Left cardiac atrium (tissue), 4 donors: ENCODE measurements at places on chromosomes 4 and X.

DNA sequence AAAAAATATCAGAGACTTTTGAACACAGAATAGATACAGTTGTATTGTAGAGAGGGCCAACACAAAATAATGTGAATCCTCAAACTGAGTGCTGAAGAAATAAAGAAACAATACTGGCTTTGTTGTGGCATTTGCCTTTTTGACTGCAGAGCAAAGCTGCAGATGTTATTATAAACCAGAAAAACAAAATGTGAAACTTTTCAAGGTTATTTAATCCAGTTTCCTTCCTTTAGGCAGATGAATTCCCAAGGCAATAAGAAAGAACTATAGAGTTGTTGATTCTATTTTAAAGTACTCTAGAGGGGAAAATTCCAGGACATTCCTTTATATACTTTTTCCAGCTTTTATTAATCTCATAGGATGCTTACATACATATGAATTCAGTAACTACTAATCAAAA is 186.8 kb downstream of the NDST4 start:
- DNase-seq = no peak

DNA sequence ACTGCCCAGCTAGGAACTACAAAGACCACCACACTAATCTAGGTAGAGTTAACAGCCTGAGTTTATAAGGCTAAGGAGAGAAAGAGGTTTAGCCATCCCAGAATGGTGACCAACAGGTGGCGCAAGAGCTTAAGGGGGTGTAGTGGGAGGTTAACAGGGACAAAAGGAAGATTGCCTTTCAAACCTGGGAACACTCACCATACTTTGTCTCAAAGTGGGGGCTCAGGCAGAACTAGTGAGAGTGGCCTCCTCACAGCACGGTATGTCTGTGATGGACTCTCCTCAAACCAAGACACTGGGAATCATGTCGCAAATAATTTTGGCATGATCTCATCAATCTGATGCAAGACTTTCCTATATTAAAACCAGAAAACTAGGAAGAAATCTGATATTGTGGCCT is 23.4 kb downstream of the CCNI start:
- no peak for DNase-seq

GRCh38 chr4:40750461-40751258 is 905 bp downstream of the NSUN7 start:
- no peak for DNase-seq

DNA sequence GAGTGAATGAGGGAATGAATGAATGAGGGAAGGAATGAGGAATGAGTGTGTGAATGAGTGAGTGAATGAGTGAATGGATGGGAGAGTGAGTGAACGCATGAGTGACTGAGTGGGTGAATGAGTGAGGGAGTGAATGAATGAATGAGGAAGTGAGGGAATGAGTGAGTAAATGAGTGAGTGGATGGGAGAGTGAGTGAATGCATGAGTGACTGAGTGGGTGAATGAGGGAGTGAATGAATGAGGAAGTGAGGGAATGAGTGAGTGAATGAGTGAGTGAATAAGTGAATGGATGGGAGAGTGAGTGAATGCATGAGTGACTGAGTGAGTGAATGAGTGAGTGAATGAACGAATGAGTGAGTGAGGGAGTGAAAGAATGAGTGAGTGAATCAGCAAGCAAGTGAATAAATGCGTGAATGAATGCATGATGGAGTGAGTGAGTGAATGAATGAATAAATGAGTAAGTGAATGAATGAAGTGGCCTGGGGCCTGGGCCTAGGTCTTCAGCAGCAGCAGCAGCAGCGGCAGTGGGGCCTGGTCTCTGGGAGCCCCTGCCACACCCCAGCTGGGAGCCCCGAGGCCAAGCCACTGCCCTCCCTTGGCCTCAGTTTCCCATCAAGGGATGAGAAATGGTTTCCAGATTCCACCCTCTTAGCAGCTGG is 16.2 kb upstream of the PSAPL1 start:
- no peak for DNase-seq

DNA sequence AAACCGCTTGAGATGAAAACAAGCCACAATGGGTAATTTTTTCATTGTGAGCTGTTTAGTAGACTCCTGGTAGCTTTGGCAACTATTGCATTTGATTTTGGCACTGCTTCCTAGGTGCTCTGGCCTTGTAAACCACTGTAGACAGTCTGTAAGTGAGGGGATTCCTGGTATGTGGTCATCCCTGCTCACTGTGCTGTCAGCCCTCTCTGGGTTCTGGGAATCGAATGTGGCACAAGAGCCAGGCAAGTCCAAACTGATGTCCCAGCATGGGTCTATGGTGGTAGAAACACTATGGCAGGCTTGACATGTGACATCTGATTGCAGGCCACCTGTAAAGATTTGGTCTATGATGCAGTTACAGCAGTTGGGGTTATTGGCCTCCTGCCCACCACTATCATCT is 2.5 kb downstream of the USP51 start:
- DNase-seq = no peak

DNA sequence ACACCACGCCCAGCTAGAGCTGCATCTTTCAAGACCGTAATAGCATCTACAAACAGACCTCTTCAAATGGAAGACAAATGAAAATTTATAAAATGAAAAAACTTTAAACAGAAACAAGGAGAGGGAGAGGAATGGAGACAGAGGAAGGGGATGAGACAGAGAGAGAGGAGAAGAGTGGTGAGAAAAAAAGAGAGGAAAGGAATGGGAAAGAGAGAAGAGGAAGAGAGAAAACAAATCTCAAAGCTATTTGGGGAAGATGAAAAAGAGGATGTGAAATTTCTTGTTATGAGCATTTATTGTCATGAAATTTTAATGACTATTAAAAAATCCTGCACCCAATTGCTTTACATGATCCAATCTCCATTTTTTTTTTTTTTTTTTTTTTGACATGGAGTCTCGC is 726.9 kb downstream of the GRID2 start:
- no peak for DNase-seq

DNA sequence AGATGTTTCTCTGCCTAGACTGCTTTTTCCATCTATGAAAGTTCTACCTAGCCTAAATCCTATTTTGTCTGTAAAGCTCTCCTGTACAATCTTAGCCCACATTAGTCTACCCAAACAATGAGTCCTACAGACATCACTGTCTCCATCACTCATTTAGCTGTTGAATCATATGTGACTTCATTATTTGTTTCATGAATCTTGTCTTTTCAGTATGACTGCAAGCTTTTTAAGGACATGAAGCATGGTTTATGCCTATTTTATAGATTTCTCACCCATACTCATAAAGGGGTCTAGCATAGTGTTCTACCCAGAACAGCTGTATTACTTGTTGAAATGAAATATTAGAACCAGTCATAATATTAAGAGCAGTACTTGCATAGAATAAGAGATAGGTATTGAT is 13.0 kb downstream of the AMMECR1 start:
- DNase-seq = no peak

- DNase-seq = no peak
Observed at GRCh38 chrX:120087289-120088017, 10.0 kb upstream of the RHOXF2B start.

GRCh38 chrX:154374313-154375155 is at the start of gene FLNA:
Gene FLNA (minus strand): TSS chrX:154374634. CDS start chrX:154371245, 3,389 bp downstream.
- no peak for DNase-seq

GRCh38 chr4:155805016-155805415 is 46.2 kb downstream of the GUCY1B1 start:
- DNase-seq = no peak

GRCh38 chrX:14380044-14380443 is 149.3 kb upstream of the GLRA2 start:
- no peak for DNase-seq

DNA sequence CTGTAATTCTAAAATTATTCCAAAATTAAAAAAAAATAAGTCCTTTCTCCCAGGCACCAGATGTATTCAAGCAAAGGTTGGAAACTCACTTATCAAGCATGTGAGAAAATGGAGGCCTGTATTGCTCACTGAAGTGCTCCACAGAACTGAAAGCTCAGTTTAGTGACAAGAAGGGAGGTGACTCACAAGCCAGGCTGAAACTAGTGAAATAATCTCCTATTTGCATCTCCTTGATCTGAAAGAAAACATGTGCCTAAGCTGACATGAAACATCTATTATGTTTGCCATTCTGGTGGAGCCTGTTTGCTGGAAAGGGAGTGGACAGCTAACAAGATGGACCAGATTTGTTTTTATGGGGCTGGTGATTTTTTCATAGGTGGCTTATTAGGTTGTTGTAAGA is 54.0 kb upstream of the AMELX start:
- no peak for DNase-seq

DNA sequence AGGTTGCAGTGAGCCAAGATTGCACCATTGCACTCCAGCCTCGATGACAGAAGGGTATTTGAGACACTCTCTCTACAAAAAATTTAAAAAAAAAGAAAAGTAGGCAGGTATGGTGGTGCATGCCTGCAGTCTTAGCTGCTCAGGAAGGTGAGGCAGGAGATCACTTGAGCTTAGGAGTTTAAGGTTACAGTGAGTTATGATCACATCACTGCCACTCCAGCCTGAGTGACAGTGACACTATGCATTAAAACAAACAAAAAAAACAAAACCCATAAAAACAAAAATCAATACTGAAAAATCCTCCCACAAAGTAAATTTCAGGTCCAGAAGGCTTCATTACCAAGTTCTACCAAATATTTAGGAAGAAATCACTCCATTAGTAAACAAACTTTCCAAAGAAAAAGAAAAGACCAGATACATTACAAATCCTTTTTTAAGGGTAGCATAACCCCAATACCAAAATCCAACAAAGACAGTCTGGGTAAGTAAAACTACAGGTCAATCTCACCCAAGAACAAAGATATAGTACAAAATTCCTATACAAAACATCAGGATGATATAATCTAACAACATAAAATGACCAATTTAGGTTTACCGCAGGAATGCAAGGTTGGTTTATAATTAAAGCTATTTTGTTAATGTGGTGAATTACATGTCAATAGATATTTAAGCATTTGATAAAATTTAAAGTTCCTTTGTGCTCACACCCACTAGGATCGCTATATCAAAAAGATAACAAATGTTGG is 11.7 kb downstream of the NELFA start:
- DNase-seq = no peak

DNA sequence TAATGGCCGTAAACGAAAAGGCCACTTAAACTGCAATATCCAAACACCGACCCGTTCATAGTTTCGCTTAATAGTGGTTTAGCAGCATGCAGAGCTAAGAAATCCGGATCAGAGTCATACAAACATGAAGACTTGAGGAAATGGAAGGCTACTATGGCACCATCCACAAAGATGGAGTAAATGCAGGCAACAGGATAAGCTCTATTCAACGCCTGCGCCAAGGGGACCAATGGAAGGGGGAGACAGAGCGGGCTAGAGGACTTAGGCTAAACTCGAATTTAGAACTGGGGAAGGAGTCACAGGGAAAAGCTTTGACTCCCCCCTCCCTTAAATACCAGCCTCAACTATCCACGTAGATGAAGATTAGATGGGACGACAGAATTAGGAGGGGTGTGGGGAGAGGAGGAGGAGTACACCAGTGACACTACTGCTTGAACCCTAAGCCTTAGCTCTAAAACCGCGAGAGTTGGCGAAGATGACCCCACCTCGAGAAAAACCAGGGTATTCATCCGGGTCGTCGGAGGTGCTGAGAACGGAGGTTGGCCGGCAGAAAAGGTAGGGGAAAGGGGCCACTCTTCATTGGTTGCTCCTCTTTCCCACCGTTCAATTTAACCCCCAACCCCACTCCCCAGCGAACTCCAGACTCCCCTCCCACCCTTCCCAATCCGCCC is 3.5 kb downstream of the HUWE1 start:
- no peak for DNase-seq

DNA sequence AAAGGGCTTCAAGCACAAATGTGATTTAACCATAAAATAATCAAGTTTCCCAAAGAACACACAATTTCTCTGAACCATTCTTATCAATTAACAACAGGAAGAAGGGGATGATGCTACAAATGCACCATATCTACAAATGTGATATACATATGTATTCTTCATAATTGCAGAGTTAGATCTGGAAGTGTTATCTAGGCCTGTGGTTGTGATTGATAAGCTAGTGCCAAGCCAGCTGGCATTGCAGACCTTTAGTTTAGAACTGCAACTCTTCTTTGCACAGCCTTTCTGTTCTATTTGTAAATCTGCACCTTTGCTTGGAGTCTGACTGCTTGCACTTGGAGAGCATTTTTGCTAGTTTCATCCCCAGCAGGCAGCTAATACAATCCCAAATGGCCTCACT is 145.5 kb upstream of the NPY2R start:
- no peak for DNase-seq

GRCh38 chr4:185017964-185018772 is at the start of gene HELT:
Gene HELT (plus strand): TSS chr4:185018490. CDS start chr4:185018929, 439 bp downstream.
- DNase-seq = no peak

GRCh38 chr4:1041147-1041935 is 29.9 kb downstream of the FGFRL1 start:
- DNase-seq = no peak

DNA sequence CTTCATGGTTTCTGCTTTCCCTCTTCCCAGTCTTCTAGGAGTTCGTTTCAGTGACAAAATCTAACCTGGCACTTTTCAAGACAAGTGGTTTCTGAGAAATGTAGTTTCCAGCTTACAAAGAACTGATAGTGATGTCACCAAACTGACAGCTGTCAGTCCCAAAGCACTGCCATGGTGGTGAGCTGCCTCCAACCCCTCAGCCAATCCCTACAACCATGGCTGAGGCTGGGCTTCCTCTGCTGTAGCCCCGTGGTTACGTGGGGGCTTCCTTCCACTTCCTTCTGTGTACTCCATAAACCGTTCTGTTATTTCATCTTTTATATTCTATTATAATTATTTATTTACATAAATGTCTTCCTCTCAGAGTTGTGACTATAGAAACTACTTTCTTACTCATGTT is 198.6 kb upstream of the AGA start:
- no peak for DNase-seq

- no peak for DNase-seq
Observed at GRCh38 chrX:4787971-4788370, 1074.5 kb upstream of the PRKX start.

- no peak for DNase-seq
Observed at GRCh38 chr4:94746746-94747145, 11.0 kb upstream of the BMPR1B start.

GRCh38 chr4:106690487-106690886 is 321.9 kb upstream of the GIMD1 start:
- no peak for DNase-seq

- DNase-seq = no peak
Observed at GRCh38 chr4:26126143-26126718, 194.6 kb upstream of the RBPJ start.

- no peak for DNase-seq
Observed at GRCh38 chrX:16924631-16925480, 21.6 kb upstream of the REPS2 start.

GRCh38 chrX:118251271-118251670 is 94.6 kb upstream of the WDR44 start:
- no peak for DNase-seq
